Stimulated activated CD8-positive, alpha-beta memory T cell treated with anti-CD3 and anti-CD28 coated beads, Interleukin-4, amount 100 ng/mL, for 1 hour (primary cell): ENCODE measurements at places on chromosomes 11 and 22.

- DNase-seq = no peak
Measured at GRCh38 chr11:3197044-3197695, 21.4 kb downstream of the MRGPRG start.

DNA sequence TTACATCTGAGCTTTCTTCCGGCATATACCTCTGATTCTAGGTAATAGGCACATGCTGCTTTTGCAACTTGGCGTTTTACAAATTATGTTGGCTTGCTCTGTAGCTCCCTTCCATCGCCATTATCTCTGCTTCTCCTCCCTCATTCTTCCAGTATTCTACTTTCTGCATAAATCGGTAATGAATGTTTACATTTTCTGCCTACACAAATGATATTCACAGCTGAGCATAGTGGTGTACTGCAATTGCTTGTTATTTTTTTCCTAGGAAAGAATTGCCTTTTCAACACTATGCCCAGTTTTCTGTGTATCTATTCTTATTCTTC, 18.9 kb downstream of the MED15 start:
- DNase-seq = no peak

DNA sequence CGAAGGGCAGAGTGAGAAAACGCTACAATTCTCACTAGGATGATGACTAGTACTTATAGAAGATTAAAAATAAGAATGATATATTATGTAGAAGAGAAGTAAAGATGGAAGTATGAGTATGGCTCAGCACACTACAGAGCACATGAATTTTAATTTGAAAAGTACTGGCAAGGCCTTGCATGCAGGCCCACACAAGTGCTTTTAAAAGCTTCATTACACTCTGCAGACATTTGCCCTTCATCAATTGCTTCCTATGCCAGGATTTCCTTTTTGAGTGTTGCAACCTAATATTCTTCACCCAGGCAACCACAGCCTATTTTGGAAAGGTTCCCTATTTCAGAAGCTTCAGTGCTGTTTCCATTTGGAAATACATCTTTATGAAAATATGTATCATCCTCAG, 81.1 kb downstream of the LARGE2 start:
- DNase-seq = no peak

GRCh38 chr22:35230839-35231584, 26.3 kb upstream of the HMGXB4 start:
- no peak for DNase-seq

DNA sequence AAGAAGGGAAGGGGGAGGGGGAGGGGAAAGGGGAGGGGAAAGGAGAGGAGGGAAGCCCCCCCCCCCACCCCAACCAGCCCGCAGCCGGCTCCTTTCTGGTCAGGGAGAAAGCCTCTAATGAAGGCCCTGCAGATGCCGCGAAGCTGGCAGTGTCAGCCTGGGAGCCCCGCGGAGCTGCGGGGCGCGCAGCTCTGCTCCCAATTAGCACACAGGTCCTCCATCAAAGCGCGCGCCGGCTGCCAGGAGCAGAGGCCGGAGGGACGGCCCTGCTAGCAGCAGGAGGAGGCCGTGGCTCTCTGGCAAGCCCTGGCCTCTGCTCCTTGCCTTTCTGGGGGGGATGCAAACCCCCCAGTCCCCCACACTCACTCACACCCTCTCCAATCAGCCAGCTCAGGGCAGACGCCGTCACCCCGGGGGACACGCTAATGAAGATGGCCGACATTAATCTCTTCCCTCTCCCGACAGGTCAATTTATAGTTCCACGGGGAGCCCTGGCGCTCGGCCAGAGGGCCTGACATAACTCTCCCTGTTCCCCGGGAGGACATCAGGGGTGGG, 70.5 kb upstream of the TCF20 start:
- no peak for DNase-seq

- DNase-seq = no peak
Measured at GRCh38 chr11:117969160-117969991, 16.8 kb upstream of the IL10RA start.

DNA sequence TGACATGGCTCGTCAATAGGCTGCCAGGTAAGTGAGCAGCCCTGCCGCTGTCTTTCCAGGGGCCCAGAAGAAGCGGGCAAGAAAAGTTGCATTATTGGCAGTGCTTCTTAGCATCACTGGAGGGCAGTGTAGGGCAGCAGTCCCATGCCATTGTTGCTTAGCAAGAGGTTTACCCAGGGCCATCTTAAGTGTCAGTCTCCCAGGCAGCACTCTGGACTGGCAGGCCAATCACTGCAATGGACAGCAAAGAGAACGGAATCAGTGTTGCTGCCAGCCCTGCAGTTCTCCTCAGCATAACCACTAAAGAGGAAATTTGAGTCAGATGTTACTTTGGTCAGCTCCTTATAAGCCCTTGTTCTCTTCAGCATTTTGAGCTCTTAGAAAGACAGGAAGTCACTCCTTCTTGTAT, 13.4 kb upstream of the GRK2 start:
- no peak for DNase-seq

GRCh38 chr11:108703916-108704315, 39.0 kb downstream of the DDX10 start:
- DNase-seq = no peak
